ENCODE measurements at places on chromosomes 7 and 10.

GRCh38 chr10:74011770-74012169 is 13.9 kb downstream of the VCL start:
- DNase-seq: no peak

- DNase-seq: no peak
These were observed 66.8 kb downstream of the MINDY4 start for GRCh38 chr7:30838008-30838407.

GRCh38 chr10:33935350-33935749 is 600.9 kb upstream of the NRP1 start:
- no peak for DNase-seq

DNA sequence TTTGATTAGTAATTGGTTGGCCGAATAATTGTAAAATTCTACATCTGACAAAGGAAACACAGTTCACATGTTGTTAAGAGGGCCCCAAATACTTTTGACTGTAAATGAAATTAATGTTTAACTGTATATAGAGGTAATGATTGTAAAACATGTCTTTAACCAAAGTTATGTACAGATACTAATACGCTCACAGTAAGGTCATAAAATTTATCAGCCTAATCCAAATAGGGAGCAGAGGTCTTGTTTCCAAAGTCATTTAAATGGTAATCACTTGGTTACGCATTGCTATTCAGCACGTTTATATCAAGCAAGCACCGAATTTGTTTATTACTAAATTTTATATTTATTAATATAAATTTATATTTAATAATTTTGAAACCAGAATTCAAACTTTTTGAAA is 1.4 kb downstream of the PHYHIPL start:
- no peak for DNase-seq

DNA sequence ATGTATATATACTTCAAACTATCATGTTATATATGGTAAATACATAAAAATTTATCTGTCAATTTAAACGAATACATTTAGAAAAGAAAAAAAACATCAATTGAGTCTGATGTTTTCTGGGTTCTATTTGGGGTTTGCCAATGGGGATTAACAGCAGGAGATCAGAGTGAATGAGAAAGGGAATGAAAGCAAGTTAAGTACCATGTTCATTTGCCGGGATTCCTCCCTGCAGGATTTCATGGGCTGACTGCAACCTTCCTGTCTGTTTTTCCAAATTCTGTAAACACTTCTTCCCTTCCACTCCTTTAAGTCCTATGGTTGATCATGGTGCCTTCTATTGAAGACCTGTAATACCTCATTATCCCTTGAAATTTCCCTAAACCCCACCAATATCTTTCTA is 33.9 kb upstream of the SEMA3A start:
- DNase-seq: no peak

DNA sequence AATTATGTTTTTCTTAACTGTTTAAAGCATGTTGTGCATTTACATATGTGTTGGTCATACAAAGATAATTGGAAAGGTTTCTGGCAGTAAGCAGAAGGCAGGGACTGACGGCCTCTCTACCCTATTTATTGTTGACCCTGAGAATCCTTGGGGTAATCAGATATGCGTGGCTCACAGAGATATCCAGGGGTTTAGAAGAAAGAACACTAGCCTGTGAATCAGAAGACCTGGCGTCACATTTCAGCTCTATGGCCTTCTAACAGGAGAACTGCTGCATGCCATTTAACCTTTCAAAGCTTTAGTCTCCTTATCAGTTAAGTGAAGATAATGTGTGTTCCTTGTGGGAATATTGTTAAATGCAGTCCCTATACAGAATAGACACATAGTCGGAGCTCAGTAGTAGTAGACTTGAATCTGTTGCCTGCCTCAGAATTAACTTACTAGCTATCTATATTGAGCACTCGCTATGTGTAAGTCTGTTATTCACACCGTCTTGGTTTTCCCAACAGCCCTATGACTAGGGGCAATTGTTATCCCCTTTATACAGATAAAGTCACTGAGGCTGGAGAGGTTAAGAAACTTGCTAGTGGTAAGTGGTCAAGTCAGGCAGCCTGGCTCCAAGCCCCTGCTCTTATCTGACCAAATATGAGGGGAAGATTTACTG is 129.6 kb upstream of the ANKRD1 start:
- DNase-seq: no peak

DNA sequence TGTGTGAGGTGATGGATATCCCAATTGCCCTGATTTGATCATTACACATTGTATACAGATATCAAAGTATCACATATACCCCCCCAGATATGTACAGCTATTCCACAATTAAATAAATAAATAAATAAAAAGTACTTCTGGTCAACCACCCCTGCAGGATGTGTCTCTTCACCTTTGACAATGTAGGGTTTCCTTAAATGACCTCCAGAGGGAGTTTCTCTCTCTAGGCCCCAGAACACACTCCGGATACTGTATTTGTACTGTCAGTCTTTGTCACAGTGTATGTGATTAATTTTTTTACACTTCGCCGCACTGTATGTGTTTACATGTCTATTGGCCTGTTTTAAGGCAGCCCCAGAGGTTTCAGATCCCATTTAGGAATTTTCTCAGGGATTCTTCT is 123.6 kb downstream of the ADCYAP1R1 start:
- DNase-seq: no peak

DNA sequence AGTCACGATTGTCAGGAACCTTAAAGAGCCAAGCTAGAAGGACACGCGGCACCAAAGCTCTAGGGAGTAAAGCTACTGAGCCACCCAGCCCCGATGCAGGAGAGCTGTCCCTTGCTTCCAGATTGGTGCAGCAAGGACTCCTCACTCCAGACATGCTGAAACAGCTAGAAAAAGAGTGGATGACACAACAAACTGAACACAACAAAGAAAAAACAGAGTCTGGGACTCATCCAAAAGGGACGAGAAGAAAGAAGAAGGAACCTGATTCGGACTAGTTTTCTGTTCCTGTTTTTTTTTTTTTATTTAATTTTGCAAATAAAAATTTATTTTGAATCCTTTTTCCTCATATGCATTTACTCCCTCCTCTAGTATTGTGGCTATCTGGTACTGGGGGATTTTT is 11.4 kb upstream of the HKDC1 start:
- no peak for DNase-seq

DNA sequence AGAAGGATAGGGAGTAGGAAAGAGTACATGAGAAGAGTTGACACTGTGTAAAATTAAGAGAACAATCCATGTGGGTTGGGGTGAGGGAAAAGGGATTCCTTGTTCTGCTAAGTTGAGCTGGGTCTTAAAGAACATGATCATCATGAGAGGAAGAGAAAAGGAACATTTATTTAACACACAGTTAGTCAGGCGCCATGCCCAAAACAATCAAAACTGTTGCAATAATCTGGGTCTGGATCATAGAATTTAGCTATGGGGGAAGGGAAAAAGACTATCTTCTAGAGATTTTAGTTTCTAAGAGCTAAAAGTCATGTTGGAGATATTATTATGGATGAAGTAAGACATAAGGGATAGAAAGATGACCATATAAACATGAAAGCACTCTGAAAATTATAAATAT is 178.9 kb downstream of the SEM1 start:
- DNase-seq: no peak

DNA sequence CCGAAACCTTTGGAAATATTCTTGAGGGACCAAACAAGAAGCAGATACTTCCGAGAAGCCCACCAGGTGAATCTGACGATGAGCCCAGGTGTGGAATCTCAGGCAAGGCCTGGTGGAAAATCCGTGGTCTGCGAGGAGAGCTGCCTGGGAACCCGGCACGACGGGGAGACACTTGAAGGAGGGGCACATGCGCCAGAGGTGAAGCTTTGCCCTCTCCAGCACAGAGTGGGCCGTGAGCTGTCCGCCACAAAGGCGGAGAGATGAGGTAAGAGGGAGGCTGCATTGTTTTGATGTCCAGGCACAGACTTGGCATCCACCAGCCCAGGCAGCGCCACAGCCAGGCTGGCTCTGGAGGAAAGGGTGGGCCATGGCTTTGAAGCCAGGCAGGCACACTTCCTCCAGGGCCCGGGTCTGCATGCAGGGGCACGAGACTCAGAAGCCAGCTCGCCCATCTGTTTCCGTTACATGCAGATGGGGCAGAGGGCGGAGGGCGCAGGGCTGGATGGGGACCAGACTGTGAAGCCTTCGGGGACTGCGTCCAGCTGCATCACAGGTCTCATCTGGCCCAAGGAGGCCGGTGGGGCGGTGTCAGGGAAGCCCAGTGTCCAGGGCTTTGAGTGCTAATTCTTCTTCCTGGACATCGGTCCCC is 45.4 kb downstream of the CALML3 start:
- no peak for DNase-seq

- peak; percentile 53 for DNase-seq
These were observed 297.7 kb downstream of the CCDC3 start for GRCh38 chr10:12703813-12704212.

DNA sequence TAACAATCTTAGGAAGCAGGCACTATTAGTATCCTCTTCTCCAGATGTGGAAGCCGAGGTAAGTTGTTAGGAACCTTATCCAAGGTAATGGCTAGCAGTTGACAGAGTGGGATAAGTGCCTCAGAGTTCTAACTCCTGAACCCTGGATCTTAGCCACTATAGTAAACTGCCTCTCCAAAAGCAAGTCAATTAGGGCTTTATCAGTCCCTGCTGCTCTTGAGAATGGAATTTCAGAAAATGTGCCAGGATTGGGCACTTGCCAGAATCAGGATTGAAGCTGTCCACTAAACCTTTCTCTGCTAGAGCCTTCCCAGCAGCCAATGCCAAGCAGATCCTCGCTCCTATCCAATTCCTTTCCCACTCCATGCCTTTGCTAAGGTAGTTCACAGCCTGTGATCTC is 777.5 kb upstream of the POM121L12 start:
- DNase-seq: no peak

- DNase-seq: no peak
These were observed 18.1 kb downstream of the STRA8 start for GRCh38 chr7:135251496-135252391.

GRCh38 chr7:40673285-40673684 is 538.5 kb downstream of the SUGCT start:
- peak; percentile 72 for DNase-seq

DNA sequence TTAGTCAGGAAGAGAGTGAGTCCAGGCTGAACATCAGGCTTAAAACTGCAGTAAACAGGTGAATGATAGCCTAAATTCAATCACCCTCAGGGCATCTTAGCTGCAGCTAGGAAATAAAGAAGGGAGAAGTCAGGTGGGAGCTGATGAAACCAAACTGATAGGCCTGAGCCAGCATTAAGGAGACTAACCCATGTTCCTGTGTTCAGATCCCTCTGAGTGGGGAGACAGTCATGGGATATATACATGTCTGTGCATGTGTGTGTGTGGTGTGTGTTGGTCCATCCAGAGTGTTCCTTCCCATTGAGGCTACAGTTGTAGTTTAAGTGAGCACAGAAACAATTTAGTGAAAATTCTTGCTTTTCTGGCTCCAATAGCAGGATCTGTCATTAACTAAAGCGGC is 480.9 kb downstream of the PHTF2 start:
- no peak for DNase-seq

DNA sequence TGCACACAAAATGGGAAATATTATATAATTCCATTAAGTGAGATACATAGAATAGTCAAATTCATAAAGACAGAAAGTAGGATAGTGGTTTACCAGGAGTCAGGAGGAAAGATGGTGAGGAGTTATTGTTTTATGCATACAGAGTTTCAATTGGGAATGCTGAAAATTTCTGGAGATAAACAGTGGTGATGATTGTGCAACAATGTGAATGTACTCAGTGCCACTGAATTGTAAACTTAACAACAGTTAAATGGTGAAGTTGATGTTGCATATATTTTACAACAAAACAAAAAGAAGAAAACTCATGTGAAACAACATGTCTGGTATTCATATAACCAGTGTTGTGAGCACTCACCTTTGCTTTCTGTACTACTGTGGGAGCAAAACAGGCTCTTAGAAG is 168.9 kb upstream of the TEX47 start:
- no peak for DNase-seq

DNA sequence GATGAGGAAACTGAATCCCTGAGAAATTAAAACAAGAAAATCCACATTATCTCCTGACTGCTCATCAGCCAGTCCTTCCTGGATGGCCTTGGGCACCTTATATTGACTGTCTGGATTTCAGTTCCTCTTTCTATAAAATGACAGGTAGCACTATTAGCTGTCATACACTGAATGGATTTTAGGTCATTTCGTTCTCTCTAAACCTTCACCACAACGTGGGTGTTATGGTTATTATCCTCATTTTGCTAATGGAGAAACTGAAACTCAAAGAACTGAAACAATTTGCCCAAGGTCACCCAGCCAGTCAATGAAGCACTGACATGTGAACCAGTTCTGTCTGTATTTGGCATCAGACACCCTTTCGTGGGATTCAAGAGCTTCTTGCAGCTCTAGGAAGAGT is 193.8 kb downstream of the CYP26A1 start:
- DNase-seq: no peak

GRCh38 chr10:62763155-62763554 is 41.4 kb upstream of the ADO start:
- no peak for DNase-seq

DNA sequence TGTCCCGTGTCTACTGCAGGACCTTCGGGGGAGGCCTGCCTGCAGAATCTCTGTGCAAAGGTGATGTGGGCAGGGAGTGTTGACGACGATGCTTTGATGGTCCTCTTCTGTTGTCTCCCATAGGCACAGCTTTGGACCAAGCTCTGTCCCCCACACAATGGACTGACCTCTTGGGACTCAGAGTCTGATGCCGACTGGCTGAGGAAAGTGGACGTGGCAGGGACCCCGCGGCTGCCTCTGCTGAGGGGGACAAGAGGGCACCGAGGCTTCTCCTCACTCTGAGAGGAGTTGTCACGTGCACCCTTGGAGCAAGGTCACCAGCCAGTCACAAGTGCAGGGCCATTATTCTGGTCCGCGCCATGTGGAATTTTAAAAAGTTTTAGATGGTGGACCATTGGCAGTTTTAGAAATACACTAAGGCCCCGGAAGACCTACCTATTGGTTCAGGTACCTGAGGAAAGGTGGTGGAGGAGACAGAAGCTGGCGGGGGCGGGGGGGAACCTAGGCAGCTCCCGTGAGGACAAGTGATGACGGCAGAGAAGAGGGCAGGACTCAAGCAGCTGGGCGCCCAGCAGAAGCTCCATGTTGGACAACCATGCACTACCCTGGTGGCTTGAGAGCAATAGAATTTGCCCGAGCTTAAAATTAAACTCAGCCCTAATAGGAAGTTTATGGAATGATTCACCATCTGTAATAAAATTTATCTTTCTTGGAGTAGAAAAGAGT is 331.4 kb downstream of the PTPRN2 start:
- no peak for DNase-seq

- DNase-seq: peak; percentile 42
These were observed 44.2 kb upstream of the PCBD1 start for GRCh38 chr10:70932392-70933196.
